ENCODE measurements at places on chromosomes 13 and 19. TPM values are rescaled to one million over a fixed set of nuclear protein-coding genes. Genes with fewer than 3 reads are reported as not detected.

GRCh38 chr19:6730153-6730804, 7.1 kb downstream of the GPR108 start:
- H3K27ac ChIP-seq = no peak overlapping the region
- H3K4me1 ChIP-seq = peaks cover 2% of the 10 kb centered on the region

SHC2 gene
- total RNA-seq = 0.21 TPM

- H3K27me3 ChIP-seq = peaks cover 8% of the 10 kb centered on the region
- H3K4me1 ChIP-seq = no peaks in the 10 kb centered on the region
- H3K27ac ChIP-seq = no peak overlapping the region
- no peak overlapping the region for H3K4me3 ChIP-seq
- no peak for DNase-seq
- H3K36me3 ChIP-seq = no peaks in the 10 kb centered on the region
Observed at GRCh38 chr19:13646758-13647157, 117.6 kb upstream of the MRI1 start.

- H3K36me3 ChIP-seq = no peaks in the 10 kb centered on the region
- H3K27me3 ChIP-seq = peaks cover 8% of the 10 kb centered on the region
- peaks cover 18% of the 10 kb centered on the region for H3K4me1 ChIP-seq
- H3K27ac ChIP-seq = peak overlapping the region; percentile 88
Observed at GRCh38 chr19:35404879-35405622, 34.2 kb downstream of the GPR42 start.

DNA sequence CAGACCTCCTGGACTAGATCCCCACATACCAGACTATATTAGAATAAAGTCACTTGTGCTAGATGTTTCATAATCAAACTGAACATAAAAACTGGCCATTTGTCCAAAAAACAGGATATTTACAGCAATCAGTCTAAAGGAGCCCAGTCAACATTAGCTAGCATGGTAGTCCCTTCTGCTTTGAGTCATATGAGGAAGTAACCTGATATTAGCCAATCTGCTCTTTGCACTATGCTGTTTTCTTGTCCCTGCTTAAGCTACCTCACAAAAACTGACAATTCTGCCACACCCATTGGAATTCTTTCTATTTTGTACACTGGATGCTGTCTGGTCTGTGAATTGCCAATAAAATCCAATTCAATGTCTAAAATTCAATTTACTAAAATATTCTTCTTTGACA, 1824.2 kb downstream of the OLFM4 start:
- no peak overlapping the region for H3K27ac ChIP-seq
- no peaks in the 10 kb centered on the region for H3K36me3 ChIP-seq
- DNase-seq = no peak
- H3K4me1 ChIP-seq = no peaks in the 10 kb centered on the region
- no peak overlapping the region for H3K4me3 ChIP-seq

ETHE1 gene
- 68.7 TPM for total RNA-seq
